ENCODE measurements at places on chromosomes 2 and 18. TPM values are rescaled to one million over a fixed set of nuclear protein-coding genes. Genes with fewer than 3 reads are reported as not detected.
A peak's percentile ranks its signal among the peaks of the same experiment; 100 is the strongest.

The RGPD8 gene
- 8.7 TPM for total RNA-seq

- H3K4me1 ChIP-seq, result no peaks in the 10 kb centered on the region
- H3K4me3 ChIP-seq, result no peak overlapping the region
- no peak for DNase-seq
- H3K27ac ChIP-seq, result no peak overlapping the region
- no peaks in the 10 kb centered on the region for H3K36me3 ChIP-seq
Observed at GRCh38 chr2:191114403-191114886, 36.3 kb downstream of the STAT4 start.

The ABCG5 gene
- not detected for total RNA-seq

DNA sequence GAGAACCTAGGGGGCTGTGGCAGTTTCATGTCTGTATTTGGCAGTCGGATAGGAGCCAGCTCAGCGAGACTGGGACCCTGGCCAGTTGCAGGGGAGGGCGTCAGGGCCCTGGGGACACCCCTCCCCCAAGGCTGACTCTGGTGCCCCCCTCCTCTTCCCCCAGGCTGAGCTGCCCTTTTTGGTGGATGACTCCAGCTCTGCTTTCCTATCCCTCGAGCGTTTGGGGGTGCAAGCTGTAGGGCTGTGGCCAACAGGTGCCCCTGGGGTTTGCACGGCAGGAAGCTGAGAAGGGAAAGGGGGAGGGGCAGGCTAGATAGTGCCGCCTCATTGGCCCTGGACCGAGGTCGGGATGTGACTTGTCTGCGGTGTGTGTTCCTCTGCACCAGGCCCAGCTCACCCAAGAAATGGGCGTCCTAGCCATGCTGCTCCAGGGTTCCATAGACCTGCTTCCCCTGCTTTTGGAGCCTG is 26.4 kb downstream of the SPEG start:
- peak overlapping the region; percentile 35 for H3K4me3 ChIP-seq
- H3K27me3 ChIP-seq, result no peaks in the 10 kb centered on the region
- DNase-seq, result no peak
- H3K27ac ChIP-seq, result peak overlapping the region; percentile 85
- peaks cover 62% of the 10 kb centered on the region for H3K4me1 ChIP-seq

The SERPINB3 gene
- total RNA-seq, result not detected

DNA sequence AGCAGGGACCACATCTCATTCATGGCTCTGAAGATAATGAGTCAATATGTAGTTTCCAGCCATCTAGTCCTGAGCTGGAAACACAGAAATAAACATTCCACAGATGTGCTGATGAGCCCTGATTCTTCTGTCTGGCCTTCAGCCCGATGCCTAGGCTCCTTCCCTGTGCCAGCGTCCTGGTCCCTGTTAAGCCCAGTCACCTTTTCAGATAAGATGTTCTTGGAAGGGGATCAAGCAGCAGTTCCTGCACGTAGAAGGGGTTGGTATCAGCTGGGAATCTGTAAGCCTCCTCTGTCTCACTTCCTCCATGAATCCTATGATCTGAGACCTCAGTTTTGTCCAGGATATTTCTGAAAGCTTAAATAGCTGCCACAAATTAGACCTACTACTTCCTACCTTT is 149.3 kb downstream of the TTC32 start:
- H3K36me3 ChIP-seq, result no peaks in the 10 kb centered on the region
- DNase-seq, result no peak
- no peak overlapping the region for H3K27ac ChIP-seq
- H3K27me3 ChIP-seq, result no peaks in the 10 kb centered on the region
- no peak overlapping the region for H3K4me3 ChIP-seq

The SCN2A gene
- 0.39 TPM for total RNA-seq

DNA sequence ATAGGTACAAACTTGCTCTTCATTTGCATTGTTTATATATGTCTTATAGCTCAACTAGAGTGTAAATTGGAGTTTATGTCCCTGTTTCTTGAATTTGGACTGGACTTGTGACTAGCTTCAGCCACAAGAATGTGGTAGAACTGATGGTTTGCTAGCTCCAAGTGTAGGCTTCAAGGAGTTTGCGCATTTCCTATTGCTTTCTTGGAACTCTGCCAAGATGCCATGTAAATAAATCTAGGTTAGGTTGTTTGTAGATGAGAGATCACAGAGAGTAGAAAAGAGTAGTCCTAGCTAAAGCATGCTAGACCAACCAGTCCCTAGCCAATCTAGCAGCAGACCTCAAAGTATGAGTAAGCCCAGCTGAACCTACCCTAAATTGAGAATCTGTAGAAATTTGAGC is 183.0 kb upstream of the CYP26B1 start:
- H3K4me3 ChIP-seq, result no peak overlapping the region
- H3K27ac ChIP-seq, result no peak overlapping the region
- no peak for DNase-seq
- no peaks in the 10 kb centered on the region for H3K27me3 ChIP-seq

The PTPN2 gene
- total RNA-seq, result 13.2 TPM

The ST8SIA5 gene
- 5.9 TPM for total RNA-seq

The PAX8 gene
- total RNA-seq, result 0.37 TPM

DNA sequence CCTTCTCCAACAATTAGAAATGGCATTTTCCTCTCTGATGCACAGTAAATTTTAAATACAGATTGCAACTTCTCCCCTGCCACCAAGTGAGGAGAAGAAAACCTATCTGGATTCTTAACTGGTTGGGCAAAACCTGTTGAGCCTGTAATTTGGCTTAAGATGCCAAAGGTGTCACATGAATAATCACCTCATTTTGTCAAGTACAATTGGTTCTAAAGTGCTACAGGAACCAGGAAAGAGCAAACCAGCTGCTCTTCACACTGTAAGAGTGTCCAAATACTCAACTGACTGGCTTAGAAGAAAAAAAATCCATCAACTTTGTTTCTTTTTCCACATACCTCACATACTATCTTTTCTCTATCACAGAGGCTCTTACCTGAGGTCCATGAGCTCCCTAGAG is 35.4 kb downstream of the NPC1 start:
- H3K27ac ChIP-seq, result no peak overlapping the region
- H3K4me3 ChIP-seq, result no peak overlapping the region

DNA sequence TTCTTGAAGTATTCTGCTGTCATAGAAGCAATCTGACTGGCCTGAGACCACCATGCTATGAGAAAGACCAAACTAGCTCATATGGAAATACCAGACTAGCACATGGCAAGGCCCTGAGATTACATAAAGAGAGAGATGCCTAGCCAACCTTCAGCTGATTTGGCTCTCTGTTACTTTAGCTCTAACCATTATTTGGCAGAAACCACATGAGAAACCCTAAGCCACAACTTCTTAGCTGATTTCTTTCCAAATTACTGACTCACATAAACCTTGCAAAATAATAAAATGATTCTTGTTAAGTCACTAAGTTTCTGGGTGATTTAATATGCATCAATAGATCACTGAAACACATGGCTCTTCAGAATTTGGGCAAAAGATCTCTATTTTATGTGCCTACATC is 295.0 kb upstream of the ZNF521 start:
- no peaks in the 10 kb centered on the region for H3K27me3 ChIP-seq
- no peak for DNase-seq
- no peak overlapping the region for H3K27ac ChIP-seq
- no peaks in the 10 kb centered on the region for H3K4me1 ChIP-seq

GRCh38 chr2:145411493-145411892 is 891.6 kb upstream of the ZEB2 start:
- no peak for DNase-seq
- no peak overlapping the region for H3K27ac ChIP-seq
- no peaks in the 10 kb centered on the region for H3K27me3 ChIP-seq

The NYAP2 gene
- not detected for total RNA-seq

GRCh38 chr2:216194013-216194412 is 84.9 kb downstream of the XRCC5 start:
- H3K4me1 ChIP-seq, result no peaks in the 10 kb centered on the region
- no peaks in the 10 kb centered on the region for H3K27me3 ChIP-seq
- H3K36me3 ChIP-seq, result peaks cover 57% of the 10 kb centered on the region
- DNase-seq, result no peak
- no peak overlapping the region for H3K4me3 ChIP-seq

DNA sequence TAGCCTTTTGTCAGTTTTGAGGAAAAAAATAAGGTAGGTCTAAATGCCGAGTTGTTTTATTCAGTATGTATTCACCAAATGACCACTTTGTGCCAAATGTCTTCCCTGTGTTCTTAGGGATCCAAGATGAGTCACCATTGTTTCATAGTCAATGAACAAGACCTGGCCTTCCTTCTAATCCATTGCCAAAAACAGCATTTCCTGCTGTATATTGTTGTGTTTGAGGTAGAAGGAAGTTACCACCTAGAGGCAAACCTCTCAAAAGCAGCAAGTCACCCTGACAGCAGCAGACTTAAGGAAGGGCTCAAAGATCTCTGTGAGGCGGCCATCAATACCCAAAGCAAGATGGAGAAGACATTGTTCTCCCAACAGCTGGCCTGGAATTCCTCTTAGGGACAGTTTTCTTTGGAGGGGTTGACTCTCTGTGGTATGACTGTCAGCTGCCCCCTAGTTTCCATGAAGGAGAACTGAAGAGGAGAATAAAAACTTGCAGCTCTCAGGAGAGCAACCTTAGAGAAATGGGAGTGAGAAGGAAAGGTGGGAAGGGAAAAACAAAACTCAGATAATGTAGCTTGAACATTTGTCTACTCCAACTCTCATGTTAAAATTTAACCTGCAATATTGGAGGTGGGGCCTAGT is 328.3 kb downstream of the LRATD1 start:
- DNase-seq, result no peak
- no peaks in the 10 kb centered on the region for H3K36me3 ChIP-seq
- H3K4me1 ChIP-seq, result no peaks in the 10 kb centered on the region
- no peak overlapping the region for H3K27ac ChIP-seq
- H3K27me3 ChIP-seq, result no peaks in the 10 kb centered on the region
- H3K4me3 ChIP-seq, result no peak overlapping the region

The MOGAT1 gene
- not detected for total RNA-seq

DNA sequence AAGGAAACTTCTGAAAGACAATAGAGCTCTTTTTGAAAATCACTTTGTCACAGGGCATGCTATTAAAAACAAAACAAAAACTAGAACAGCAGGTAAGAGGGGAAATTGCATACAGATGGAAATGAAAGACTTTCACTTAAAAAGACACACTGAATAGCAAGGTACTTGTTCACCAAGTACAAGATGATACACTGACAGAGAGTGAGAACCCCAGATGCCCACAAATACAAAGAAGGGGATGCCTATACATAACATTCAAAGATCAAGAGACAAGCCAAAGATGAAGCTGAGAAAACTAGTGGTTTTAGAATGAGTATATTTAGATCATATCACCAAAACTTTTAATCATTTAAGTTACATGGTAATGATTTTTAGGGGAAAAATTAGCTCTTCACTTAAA is 60.7 kb downstream of the ASXL2 start:
- no peaks in the 10 kb centered on the region for H3K36me3 ChIP-seq
- DNase-seq, result no peak
- H3K27ac ChIP-seq, result no peak overlapping the region
- H3K27me3 ChIP-seq, result no peaks in the 10 kb centered on the region
- H3K4me3 ChIP-seq, result no peak overlapping the region
- no peaks in the 10 kb centered on the region for H3K4me1 ChIP-seq

The UCN gene
- 0.74 TPM for total RNA-seq

- H3K27me3 ChIP-seq, result no peaks in the 10 kb centered on the region
- H3K36me3 ChIP-seq, result no peaks in the 10 kb centered on the region
- H3K4me1 ChIP-seq, result no peaks in the 10 kb centered on the region
- peak overlapping the region; percentile 55 for H3K27ac ChIP-seq
- peak overlapping the region; percentile 47 for H3K4me3 ChIP-seq
Observed at GRCh38 chr2:197675711-197676188, 363 bp upstream of the RFTN2 start.

DNA sequence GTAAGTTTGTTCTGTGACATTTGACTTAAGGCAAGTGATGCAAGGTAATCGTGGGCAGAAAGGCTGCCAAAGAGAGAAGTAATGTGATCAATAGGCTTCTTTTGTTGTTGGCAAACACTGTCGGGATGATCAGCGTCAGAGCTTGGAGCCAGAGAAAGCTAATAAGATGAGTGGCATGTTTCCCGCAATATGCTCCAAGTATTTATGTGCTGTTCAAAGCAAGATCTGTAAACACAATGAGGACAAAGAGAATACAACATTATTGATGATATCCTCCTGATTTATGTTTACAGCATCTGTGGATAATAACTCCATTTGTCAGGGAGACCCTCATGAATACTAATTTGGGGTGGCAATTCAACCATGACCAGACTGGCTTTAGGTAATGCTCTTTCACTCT is 603.3 kb downstream of the TDRD15 start:
- H3K4me1 ChIP-seq, result no peaks in the 10 kb centered on the region
- H3K27me3 ChIP-seq, result no peaks in the 10 kb centered on the region
- H3K36me3 ChIP-seq, result no peaks in the 10 kb centered on the region
- H3K4me3 ChIP-seq, result no peak overlapping the region
- no peak overlapping the region for H3K27ac ChIP-seq

GRCh38 chr2:152759290-152760072 is 41.1 kb downstream of the ARL6IP6 start:
- H3K27me3 ChIP-seq, result no peaks in the 10 kb centered on the region
- no peak overlapping the region for H3K4me3 ChIP-seq
- no peak overlapping the region for H3K27ac ChIP-seq
- peaks cover 13% of the 10 kb centered on the region for H3K36me3 ChIP-seq

The LRATD1 gene
- 10.5 TPM for total RNA-seq

DNA sequence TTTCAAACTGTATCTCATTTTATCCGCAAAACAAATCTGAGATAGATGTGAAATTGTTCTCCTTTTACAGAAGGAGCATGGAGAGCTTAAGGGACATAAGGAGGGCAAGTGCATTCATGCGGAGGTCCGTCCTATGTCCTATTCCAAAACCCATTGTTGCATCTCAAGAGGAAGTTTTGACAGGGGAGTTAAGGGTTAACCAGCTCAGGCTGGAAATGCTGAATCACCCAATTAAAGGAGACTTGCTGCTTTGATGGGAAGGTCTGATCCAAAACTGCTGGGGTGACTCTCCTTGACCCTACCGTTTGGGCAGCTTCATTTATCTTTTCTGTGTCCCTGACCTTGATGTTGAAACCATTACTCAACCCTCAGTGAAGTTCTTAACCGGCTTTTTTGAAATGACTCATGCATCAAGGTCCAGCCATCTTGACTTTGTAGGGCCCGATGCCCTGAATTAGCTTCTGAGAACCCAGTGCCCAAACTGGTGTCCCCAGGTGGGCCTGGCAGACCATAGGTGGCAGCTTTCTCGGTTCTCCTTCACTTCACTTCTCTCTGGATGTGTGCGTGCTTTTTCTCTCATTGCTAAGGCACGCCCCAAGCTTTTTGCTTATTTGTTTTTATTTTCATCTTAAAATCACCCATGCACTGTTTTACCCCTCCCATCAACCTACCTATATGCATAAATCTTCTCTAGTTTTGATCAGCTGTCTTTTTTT is 15.9 kb upstream of the TXNDC2 start:
- DNase-seq, result no peak
- no peaks in the 10 kb centered on the region for H3K36me3 ChIP-seq
- H3K4me1 ChIP-seq, result peaks cover 6% of the 10 kb centered on the region
- H3K27ac ChIP-seq, result no peak overlapping the region
- no peak overlapping the region for H3K4me3 ChIP-seq

DNA sequence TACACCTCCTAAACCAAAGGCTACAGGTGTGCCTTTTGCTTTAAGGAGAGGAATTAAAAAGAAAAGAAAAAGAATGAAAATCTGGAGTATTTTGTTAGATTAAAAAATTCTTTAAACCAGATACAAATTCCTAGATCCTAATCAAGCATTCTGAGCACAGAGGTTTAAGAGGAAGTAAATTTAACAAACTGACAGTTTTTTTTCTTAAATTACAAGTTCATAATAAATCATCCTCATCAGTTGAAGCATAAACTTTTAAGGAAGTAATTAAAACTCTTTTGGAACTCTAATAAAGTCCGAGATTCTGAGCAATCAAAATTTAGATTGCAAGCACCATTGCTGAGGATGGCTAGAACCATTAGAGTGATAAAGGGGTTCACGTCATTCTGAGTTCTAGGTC is 75.1 kb downstream of the POLE4 start:
- H3K4me1 ChIP-seq, result peaks cover 9% of the 10 kb centered on the region
- no peak for DNase-seq
- no peaks in the 10 kb centered on the region for H3K36me3 ChIP-seq
- H3K4me3 ChIP-seq, result no peak overlapping the region

Data from right atrium auricular region (tissue), 2 donors.